ENCODE measurements at places on chromosomes 2 and 18. TPM values are rescaled to one million over a fixed set of nuclear protein-coding genes. Genes with fewer than 3 reads are reported as not detected.

PCARE gene
- not detected for total RNA-seq

CYP27A1 gene
- total RNA-seq: 0.18 TPM

SAG gene
- total RNA-seq: 0.34 TPM

HOXD13 gene
- not detected for total RNA-seq

CREG2 gene
- 0.45 TPM for total RNA-seq

DPP10 gene
- total RNA-seq: not detected

CHST10 gene
- 4.5 TPM for total RNA-seq

TRABD2A gene
- total RNA-seq: 64.9 TPM

NEU2 gene
- not detected for total RNA-seq

SKA1 gene
- total RNA-seq: 35.9 TPM

C2orf78 gene
- not detected for total RNA-seq

AKAIN1 gene
- not detected for total RNA-seq

EIF4E2 gene
- 79.0 TPM for total RNA-seq

LTBP1 gene
- 0.30 TPM for total RNA-seq

TYMS gene
- 354 TPM for total RNA-seq

RBM45 gene
- 18.1 TPM for total RNA-seq

CMPK2 gene
- 47.0 TPM for total RNA-seq

HMSD gene
- 1.2 TPM for total RNA-seq

RGPD4 gene
- not detected for total RNA-seq

RAB6D gene
- total RNA-seq: not detected

PLEKHB2 gene
- 67.9 TPM for total RNA-seq

NAT8 gene
- total RNA-seq: not detected

LIMS3 gene
- 0.66 TPM for total RNA-seq

MTIF2 gene
- total RNA-seq: 24.9 TPM

AP1S3 gene
- 10.8 TPM for total RNA-seq

PRKAG3 gene
- total RNA-seq: not detected

RNU2-63P gene
- total RNA-seq: 22.6 TPM

MFF gene
- 60.8 TPM for total RNA-seq

SPC25 gene
- 36.2 TPM for total RNA-seq

MC2R gene
- total RNA-seq: not detected

TLX2 gene
- 1.1 TPM for total RNA-seq

ZNF804A gene
- not detected for total RNA-seq

TUBA4B gene
- not detected for total RNA-seq

ACTG2 gene
- total RNA-seq: not detected

CCDC74B gene
- 0.82 TPM for total RNA-seq

UGT1A7 gene
- not detected for total RNA-seq

FOXI3 gene
- total RNA-seq: not detected

EVA1A gene
- total RNA-seq: not detected

C18orf54 gene
- total RNA-seq: 8.9 TPM

IKZF2 gene
- 8.3 TPM for total RNA-seq
